CD4-positive, CD25-positive, alpha-beta regulatory T cell (primary cell): ENCODE measurements at places on chromosomes 12 and 14. TPM values are rescaled to one million over a fixed set of nuclear protein-coding genes. Genes with fewer than 3 reads are reported as not detected.

DNA sequence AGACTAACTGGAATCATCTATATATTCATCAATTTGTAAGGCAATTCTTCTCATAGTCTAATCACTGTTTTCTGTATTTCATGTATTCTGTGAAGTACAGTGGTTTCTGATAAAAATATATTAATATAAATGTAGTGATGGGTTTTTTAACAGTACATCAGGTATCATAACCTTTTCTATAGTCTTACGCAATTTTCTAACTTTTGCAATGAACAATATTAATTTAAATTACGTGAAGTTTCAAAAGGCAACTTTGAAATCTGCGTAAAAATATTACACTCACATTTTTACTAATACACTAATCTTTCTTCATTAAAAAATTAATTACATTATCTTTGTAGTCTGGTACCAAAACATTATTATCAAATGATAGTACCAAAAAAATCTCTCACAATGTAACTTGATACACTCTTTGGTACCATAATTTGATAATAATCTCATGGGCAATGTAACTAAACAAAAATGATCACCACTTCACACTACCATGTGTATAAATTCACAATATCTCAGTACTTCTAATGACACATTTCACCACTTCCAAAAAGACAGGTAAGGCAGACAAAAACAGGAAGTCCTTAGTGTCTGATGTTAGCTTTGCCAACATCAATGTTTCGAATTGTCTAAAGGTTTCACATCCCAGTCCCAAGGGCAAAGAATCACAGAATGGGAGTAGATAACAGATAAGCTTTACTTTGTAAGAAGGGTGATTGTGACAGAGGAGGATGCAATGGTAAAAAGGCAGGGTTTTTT, 8.7 kb downstream of the DNAI7 start:
- DNase-seq = peak; percentile 9
- no peaks in the 10 kb centered on the region for H3K27me3 ChIP-seq
- no peaks in the 10 kb centered on the region for H3K36me3 ChIP-seq
- H3K4me3 ChIP-seq = peak overlapping the region; percentile 81
- peaks cover 10% of the 10 kb centered on the region for H3K4me1 ChIP-seq

DNA sequence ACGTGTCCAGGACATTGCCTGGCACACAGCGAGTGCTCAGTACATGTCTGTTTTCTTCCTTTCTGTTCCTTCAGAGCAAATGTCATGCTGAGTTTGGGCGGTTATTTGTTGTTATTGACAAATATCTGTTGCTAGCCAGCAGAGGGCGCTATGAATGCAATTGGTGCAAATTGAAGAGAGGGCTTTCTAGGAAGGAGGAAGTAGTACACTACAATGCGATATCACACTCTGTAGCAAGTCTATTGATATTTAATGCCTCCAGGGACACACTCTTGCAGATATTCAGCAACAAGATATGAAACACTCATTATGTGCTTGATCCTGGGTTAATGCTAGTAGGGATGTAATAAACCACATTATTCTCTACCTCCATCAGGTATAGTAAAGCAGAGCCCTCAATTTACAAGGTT, 267.3 kb upstream of the SRRM4 start:
- H3K36me3 ChIP-seq = no peaks in the 10 kb centered on the region
- no peak overlapping the region for H3K4me3 ChIP-seq
- DNase-seq = peak; percentile 15
- H3K27ac ChIP-seq = no peak overlapping the region
- H3K4me1 ChIP-seq = no peaks in the 10 kb centered on the region

The KRT7 gene
- not detected for total RNA-seq

The IL31 gene
- not detected for total RNA-seq

DNA sequence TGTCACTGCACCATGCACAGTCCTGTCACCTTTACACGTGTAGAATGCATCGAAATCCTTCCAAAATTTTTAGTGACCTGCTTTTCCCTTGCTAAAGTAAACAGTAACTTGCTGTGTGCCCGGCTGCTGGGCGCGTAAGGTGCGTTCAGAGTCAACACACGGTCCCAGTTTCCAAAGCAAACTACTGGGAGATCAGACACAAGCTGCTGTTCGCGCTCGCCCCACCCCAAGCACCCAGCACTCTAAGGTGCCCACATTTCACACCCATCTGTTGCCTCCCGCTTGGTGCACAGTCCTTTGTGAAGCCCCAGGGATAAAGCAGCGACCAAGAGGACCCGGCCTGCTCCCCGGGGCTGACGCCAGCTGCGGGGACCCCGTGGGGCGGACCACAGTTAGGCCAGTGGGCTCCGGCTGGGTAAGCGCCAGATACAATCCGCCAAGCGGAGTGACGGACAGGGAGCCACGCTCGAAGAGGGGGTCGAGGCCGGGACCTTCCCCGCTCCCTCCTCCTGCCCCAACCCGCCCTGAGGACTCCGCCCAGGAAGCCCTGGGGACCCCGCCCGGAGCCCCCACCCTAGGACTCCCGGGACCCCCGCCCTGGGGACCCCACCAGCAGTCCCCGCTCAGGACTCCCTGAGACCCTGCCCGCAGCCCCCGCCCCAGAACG, 633 bp downstream of the STX2 start:
- no peaks in the 10 kb centered on the region for H3K36me3 ChIP-seq
- H3K4me1 ChIP-seq = peaks cover 11% of the 10 kb centered on the region
- H3K27me3 ChIP-seq = no peaks in the 10 kb centered on the region
- peak overlapping the region; percentile 54 for H3K4me3 ChIP-seq
- peak; percentile 31 for DNase-seq
- peak overlapping the region; percentile 60 for H3K27ac ChIP-seq

The SDSL gene
- not detected for total RNA-seq

The BHLHE41 gene
- not detected for total RNA-seq

DNA sequence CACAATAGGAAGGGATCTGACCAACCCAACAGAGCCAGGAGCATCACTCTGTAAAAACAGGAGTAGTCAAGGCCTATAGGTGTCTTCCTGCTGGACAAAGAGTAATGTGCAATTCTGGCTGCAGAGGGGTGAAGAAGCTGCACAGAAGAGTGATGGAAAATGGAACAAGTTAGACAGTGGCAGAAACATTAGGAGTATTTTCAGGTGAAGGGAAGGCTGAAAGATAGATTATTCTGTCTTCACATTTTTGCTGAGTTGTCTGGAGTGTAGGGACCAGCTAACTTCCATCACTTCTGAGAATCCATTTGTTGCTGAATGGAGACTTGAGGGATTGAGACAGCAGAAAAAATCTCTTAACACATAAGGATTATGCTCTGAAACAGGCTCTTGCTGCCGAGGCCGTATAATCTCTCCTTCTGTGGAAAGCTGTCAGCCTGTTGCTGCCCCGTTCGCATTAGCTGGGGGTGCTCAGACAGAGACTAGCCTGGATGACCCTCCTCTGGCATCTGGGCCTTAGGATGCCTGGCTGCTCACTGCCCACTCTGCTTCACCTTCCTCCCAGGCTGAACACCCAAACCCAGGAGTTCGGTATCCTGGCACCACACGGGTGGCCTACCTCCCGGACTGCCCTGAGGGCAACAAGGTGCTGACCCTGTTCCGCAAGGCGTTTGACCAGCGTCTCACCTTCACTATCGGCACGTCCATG, 3.1 kb upstream of the ARHGEF25 start:
- no peak overlapping the region for H3K4me3 ChIP-seq
- H3K4me1 ChIP-seq = peaks cover 34% of the 10 kb centered on the region
- peaks cover 2% of the 10 kb centered on the region for H3K36me3 ChIP-seq
- DNase-seq = no peak
- no peak overlapping the region for H3K27ac ChIP-seq

GRCh38 chr14:73935666-73936065, 14.2 kb downstream of the FAM161B start:
- no peak overlapping the region for H3K4me3 ChIP-seq
- no peaks in the 10 kb centered on the region for H3K4me1 ChIP-seq
- no peak overlapping the region for H3K27ac ChIP-seq
- no peak for DNase-seq
- H3K27me3 ChIP-seq = no peaks in the 10 kb centered on the region

- no peaks in the 10 kb centered on the region for H3K27me3 ChIP-seq
- H3K27ac ChIP-seq = no peak overlapping the region
- H3K36me3 ChIP-seq = no peaks in the 10 kb centered on the region
- no peak for DNase-seq
- H3K4me3 ChIP-seq = no peak overlapping the region
Measured at GRCh38 chr14:51327376-51327775, 87.3 kb downstream of the TMX1 start.

The PZP gene
- not detected for total RNA-seq

DNA sequence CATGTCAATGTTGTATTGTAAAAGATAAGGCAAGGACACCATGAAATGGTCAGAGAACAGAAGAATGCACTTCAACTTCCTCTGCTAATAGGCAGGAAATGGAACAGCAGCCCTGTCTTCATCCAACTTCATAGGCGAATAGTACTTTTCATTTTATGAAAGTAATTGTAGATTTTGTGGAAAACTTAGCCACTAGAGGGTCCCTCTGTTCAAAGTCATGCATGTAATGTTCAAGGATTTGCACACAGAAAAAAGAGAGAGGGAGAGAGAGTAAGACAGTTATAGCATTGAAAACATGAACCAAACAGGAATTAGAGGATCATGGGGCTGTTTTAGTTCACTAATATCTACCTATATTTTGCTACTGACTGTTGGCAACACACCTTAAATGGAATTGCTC, 172.2 kb downstream of the FLRT2 start:
- no peak for DNase-seq
- H3K4me1 ChIP-seq = no peaks in the 10 kb centered on the region
- no peaks in the 10 kb centered on the region for H3K27me3 ChIP-seq
- no peak overlapping the region for H3K4me3 ChIP-seq
- H3K36me3 ChIP-seq = no peaks in the 10 kb centered on the region

DNA sequence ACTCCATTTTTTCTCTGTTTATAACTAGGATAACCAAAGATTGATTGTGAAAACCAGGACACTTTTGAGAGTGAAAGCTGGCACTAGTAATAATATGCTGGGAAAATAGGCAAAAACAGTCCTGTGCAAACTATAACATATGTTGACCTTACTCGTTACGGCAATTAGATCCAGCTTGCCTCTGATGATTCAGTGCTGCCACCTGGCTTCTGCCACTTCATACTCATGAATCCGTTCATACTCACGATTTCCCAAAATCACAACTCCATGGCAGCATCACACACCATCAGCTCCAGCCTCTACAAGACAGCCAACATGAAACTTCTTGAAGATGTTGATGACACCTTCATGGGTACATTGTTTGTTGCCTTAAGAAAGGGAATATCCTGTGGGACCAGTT, 49.1 kb upstream of the CAND1 start:
- H3K4me1 ChIP-seq = no peaks in the 10 kb centered on the region
- peaks cover 3% of the 10 kb centered on the region for H3K27me3 ChIP-seq
- H3K4me3 ChIP-seq = no peak overlapping the region
- no peak overlapping the region for H3K27ac ChIP-seq

- no peak overlapping the region for H3K4me3 ChIP-seq
- H3K27me3 ChIP-seq = no peaks in the 10 kb centered on the region
- no peak overlapping the region for H3K27ac ChIP-seq
- no peaks in the 10 kb centered on the region for H3K36me3 ChIP-seq
- no peaks in the 10 kb centered on the region for H3K4me1 ChIP-seq
Measured at GRCh38 chr12:13289653-13290289, 93.2 kb downstream of the EMP1 start.

DNA sequence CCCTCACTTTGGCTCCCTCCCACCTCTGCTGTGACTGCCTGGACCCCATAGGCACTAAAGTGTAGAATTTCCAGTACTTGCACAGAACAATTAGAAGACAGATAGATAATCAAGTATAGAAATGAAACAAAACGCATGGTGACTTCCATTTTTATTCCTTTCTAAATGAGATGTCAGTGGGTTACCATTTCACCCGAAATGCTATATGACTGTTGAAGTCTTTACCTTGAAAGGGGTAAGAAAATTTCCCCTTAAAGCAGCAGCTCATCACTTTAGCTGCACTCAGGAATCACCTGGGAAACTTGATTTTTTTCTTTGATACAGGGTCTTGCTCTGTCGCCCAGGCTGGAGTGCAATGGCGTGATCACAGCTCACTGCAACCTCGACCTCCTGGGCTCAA, 12.5 kb upstream of the KSR2 start:
- H3K4me3 ChIP-seq = no peak overlapping the region
- H3K36me3 ChIP-seq = no peaks in the 10 kb centered on the region
- H3K27ac ChIP-seq = no peak overlapping the region
- no peaks in the 10 kb centered on the region for H3K27me3 ChIP-seq
- DNase-seq = no peak
- H3K4me1 ChIP-seq = no peaks in the 10 kb centered on the region

DNA sequence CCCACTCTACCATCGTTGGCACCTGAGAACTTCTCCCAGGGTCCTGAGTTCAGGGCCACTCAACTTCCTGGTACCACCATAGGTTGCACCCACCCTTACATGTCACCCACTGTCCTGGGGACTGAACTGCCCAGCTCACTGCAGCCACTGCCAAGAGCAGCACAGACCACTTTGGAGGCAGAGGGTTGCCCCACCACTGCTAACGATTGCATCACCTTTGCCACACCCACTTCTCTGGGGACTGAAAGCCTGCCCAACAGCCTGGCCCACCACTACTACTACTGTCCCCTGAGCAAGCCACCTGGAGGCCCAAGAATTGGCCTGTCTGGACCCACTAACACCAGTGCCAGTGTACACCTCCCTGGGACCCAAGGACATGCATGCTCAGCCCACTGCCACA, 27.6 kb downstream of the CACNA2D4 start:
- H3K27me3 ChIP-seq = peaks cover 16% of the 10 kb centered on the region
- H3K36me3 ChIP-seq = no peaks in the 10 kb centered on the region
- H3K27ac ChIP-seq = no peak overlapping the region
- no peaks in the 10 kb centered on the region for H3K4me1 ChIP-seq
- no peak overlapping the region for H3K4me3 ChIP-seq

GRCh38 chr12:132488127-132489077, 1.5 kb upstream of the FBRSL1 start:
- H3K27ac ChIP-seq = peak overlapping the region; percentile 91
- peak overlapping the region; percentile 65 for H3K4me3 ChIP-seq
- H3K36me3 ChIP-seq = no peaks in the 10 kb centered on the region
- peaks cover 43% of the 10 kb centered on the region for H3K4me1 ChIP-seq

The LYZ gene
- 1.0 TPM for total RNA-seq

- H3K27me3 ChIP-seq = peaks cover 4% of the 10 kb centered on the region
- no peak overlapping the region for H3K27ac ChIP-seq
- DNase-seq = no peak
Measured at GRCh38 chr14:56005191-56006053, 112.8 kb upstream of the PELI2 start.

DNA sequence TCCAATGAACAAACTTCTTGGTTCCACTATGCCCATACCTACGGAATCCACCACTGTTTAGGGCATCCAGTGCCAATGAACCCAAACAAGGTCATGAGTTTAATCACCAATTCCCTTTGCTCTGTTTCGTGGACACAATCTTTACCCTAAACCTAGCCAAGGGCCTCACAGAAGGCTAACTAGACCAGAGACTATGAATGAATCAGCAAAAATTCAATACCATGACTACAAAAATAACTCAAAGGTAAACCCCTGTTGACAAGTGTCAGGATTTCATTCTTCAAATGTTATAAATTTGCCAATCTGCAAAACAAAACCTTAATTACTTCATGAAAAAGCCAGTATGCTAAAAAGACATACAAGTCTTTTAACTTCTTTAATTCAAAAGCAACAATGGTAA, 96.7 kb downstream of the CEP128 start:
- H3K4me1 ChIP-seq = no peaks in the 10 kb centered on the region
- H3K27me3 ChIP-seq = no peaks in the 10 kb centered on the region
- peaks cover 3% of the 10 kb centered on the region for H3K36me3 ChIP-seq
- no peak overlapping the region for H3K27ac ChIP-seq
- no peak for DNase-seq
